AG08395 (cell line): ENCODE measurements at places on chromosomes 5 and 9.

DNA sequence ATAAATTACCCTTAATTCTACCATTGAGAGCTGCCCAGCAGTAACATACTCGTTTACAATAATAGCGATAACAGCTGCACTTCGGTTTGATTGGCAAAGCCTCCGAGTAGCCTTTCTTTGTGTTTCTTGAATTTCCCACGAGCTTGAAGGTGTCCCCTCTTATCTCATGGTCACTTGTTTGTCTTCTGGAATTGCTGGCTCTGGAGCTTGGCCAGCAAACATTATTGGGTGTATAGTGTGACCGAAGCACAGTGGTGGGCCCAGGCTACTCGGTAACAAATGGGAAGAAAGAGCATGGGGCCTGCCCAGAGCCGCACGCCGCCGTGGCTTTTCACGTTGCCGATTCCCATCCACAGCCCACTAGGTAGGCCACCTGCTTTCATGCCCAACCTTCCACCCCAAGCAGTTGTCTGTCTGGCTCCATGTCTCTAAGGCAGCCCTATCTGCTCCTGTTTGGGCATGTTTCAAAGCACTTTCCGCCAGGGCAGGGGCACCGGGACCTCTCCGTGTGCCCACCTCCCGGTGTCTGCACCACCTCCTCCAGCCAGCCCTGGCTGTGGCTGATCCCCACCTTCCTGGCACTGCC lies 8.7 kb downstream of the STKLD1 start:
- DNase-seq = no peak

GRCh38 chr5:92890841-92891244 lies 690.2 kb downstream of the NR2F1-AS1 start:
- peak; percentile 15 for DNase-seq

DNA sequence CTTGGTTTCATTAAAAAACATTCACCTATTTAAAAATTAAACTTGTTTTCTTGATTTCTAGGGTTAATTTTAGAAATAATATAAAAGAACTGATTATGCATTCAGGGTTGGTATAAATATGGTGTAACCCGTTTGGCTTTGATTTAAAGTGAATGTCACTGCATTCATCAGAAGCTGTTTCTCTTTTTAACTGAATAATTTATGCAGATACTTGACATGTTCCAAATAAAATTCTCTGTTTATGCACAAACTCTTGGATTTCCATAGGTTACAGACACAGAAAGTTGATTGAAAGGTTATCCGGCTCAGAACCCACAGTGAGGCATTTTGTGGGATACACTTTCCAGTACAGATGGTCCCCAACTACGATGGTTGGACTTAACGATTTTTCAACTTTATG lies 161.3 kb downstream of the HACD4 start:
- DNase-seq = no peak

DNA sequence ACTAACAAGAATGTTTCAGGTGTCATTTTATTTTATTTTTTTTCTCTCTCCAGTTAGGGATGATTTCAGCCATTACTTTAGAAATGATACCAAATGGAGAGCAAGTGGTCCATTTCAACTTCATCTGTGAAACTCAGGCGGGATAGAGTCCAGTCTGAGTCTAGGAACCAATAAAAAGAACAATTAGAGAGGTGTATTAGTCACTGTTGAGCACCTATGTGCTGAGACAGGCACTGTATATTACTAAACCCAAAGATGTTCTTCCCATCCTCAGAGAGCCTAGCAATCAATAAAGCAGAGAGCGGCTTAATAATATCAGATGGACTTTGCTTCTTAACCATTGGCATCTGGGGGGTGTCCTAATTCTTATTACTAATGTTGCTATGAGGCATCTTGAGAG lies 410.3 kb upstream of the SLC24A2 start:
- DNase-seq = no peak

DNA sequence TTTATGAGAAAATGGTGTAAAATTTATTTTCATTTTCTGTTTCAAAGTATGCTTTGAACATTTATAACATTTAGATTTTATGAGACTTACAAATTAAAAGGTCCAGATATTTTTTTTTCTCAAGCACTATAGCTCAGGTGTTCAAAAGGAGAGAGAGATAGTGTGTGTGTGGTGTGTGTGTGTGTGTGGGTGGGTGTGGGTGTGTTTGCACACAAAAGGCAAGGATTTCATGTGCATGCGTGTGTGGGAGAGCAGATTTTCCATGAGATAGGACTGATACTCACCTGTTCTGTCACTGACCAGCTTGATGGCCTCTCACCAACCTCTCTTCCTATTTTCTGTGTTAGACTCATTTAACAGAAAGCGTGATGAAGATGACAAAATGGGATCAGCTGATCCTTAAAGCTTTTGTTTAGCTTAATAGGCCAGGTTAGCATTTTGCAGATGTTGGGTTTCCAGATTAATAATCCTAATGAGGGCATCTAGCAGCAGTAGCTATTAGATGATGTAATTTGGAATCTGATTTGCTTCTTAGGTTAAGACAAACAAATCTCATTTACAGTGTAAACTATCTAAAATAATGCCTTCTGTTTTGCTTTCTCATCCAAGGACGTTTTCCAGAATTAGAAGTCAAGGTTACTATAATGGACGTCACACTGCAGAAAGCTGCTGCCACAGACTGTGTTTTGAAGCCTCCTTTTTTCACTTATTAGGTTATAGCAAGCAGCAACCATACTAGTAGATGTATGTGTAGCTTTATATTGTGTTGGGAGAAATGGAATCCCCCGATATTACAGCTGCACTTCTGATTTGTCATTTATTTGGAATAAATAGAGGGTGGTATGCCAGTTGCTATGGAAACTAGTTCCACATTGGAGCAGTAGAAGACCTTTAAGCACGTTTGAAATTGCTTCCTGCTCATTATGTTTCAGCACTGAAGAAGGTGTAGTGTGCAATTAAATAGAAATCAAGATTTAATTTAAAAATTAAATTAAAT lies 355.6 kb downstream of the TAF11L14 start:
- DNase-seq = no peak

- DNase-seq = no peak
Observed at GRCh38 chr5:139979518-139979917, 63.6 kb downstream of the NRG2 start.

GRCh38 chr9:130870491-130871381 lies 25.9 kb downstream of the QRFP start:
- no peak for DNase-seq

DNA sequence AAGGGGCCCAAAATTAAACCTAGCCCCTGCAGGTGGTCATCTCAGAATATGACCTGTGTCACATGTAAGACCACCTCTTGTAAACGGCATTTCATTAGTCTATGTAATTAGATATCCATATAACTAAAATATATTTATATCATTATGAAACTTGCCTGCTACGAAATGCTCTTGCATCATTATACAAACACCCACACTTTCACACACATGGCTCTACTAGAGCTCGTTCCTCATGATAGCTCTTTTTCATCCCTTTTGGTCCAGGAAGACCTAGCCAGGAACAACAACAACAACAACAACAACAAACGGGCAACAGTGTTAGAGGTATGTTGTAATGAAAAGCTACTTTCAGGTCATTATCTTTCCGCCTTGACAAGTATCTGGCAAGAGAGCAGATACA lies 58.6 kb downstream of the LHFPL2 start:
- no peak for DNase-seq

- no peak for DNase-seq
Observed at GRCh38 chr9:109971226-109971625, 191.2 kb downstream of the PALM2AKAP2 start.

- peak; percentile 40 for DNase-seq
Observed at GRCh38 chr9:20884985-20885593, 146.4 kb downstream of the HACD4 start.

- DNase-seq = no peak
Observed at GRCh38 chr5:127762412-127762811, 59.2 kb downstream of the CCDC192 start.

GRCh38 chr5:124064956-124065355 lies 553.0 kb downstream of the CSNK1G3 start:
- no peak for DNase-seq

DNA sequence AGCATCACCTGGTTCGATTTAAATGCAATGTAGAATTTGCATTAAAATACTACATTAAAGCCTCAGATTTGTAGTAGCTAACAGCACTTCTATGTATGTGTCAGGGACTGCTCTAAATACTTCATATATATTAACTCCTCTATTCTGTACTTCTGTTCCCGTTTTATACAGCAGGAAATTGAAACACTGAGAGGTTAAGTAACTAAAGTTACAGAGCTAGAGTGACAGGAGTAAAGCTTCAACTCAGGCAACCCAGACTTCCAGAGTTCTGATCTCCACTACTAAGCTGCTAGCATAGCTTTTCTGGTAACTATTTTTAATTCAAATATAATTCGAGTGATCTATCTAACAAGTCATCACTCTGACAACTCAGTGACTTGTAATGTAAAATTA lies 619 bp upstream of the APC start:
- DNase-seq = no peak

GRCh38 chr5:78050888-78051287 lies 243.6 kb downstream of the AP3B1 start:
- peak; percentile 2 for DNase-seq

DNA sequence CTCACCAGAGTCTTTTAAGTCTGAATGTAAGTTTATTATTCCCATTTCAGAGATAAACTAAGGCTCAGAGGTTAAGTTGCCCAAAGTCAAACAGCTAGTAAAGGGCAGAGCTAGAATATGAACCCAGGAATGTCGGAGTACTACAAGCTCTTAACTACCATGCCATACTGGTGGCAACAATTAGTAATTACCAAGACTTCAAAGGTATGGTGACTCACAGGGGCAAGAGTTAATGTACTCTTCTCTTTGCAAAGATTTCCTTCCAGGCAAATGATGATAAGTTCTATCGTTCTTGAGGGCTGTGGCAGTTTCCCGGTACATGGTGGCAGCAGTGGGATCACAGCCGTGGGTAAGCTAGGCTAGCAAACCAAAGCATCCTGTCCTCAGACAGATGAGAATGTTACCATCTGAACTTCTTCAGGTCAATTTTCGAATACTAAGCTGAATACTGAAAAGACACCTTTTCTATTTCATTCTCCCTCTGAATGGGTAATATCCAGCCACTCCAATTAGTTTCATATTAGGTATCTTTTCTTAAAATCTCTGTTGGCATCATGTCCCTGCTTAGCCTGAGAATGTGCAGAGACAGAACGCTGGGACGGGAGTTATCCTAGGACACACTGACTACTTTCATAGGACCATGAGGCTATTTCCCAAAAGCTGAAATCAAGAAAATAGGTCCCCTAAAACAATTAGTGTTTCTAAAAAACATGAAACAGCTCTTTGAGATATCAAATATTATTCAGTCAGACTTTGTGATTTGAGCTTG lies 117.0 kb upstream of the NR5A1 start:
- DNase-seq = no peak

GRCh38 chr9:125593581-125594222 lies 113.3 kb downstream of the MAPKAP1 start:
- DNase-seq = no peak

- no peak for DNase-seq
Observed at GRCh38 chr9:133869674-133870405, 122.3 kb downstream of the VAV2 start.

DNA sequence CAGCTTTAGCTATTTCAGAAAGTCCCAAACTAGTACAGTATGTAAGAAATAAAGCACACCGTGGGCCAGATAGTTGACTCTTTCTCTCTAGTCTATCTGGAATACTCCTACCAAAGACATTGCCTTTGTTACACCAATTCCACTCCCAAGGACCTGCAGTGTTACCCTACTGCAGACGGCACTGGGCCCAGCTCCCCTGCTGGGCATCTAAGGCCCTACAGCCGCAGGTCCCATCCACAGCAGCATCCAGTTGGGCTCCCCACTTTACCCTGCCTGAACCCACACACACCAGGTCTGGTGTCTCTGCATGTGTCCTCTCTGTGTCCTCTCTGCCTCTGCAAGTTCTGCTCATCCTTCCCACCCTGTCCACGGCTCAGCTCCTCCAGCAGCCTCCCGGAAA lies 22.5 kb downstream of the TNIP1 start:
- no peak for DNase-seq
